ENCODE measurements at places on chromosomes 3 and 15. TPM values are rescaled to one million over a fixed set of nuclear protein-coding genes. Genes with fewer than 3 reads are reported as not detected.

DNA sequence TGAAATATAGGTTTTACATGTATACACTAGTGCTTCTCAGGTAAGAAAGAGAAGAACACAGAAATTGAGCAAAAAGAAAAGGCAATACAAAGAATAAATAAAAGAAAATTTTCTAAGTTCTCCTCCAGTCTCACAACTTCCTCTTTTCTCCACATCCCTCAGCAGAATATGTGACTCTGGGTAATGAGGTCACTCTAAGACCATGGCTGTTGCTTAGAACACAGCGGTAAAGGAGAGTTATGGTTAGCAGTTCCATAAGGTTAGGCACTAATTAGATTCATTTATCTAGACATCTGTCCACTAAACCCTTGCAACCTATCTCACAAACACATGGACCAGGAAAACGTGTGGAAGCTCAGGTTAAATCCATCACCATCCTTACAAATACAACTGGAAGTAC, 47.9 kb downstream of the IGSF11 start:
- DNase-seq: no peak

DNA sequence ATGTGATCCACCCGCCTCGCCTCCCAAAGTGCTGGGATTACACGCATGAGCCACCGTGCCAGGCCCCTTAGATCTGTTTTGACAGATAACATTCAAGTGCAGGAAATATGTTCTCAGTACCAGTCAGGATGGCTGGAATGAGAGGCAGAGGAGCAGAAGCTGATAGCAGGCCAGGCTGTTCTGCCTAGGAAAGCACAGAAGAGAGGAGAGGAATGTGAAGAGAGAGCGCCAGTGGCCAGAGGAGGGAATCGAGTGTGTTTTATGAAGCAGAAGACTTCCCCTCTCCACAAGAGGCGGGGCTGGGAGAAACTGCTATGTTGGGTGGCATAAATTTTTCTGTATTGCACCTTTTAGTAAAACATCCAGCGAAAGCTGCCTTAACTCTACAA, 32.0 kb upstream of the RYK start:
- no peak for DNase-seq

The FYTTD1 gene
- total RNA-seq: 20.9 TPM

GRCh38 chr3:162168715-162169114, 672.1 kb downstream of the OTOL1 start:
- DNase-seq: no peak

DNA sequence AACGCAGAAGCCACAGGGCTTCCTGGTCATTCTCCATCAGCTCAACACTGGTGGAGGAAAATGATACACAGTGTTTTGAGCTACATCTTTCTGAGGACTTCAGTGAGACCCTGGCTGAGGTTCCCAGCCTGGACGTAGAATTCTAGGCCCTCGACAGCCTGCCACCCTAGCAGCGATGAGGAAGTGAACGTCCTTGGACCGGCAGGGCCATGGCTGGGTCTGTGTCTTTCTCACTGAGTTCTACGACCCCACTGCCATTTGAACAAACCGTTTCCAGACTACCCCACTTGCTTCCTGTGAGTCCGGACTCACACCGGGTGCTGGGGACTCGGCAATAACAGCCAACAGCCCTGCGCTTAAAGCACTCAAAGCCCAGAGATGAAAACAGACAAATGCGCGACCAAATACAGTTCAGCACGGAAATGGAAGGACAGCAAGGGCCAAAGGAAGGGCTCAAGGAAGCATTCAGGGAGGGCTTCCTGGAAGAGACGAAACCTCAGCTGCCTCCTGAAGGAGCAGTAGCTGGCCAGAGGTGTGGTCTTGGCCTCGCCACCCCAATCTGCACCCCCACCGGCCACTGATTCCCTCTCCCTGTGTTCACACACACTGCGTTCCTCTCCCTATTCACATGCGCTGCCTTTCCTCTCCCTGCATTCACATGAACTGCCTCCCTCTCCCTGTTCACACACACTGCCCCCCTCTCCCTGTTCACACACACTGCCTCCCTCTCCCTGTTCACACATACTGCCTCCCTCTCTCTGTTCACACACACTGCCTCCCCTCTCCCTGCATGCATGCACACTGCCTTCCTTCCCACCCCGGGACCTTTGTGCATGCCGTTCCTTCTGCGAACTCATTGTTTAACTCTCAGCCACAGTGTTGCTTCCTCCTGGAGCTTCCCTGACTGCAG, 136.3 kb upstream of the PRR20G start:
- DNase-seq: peak; percentile 24

The CCR5 gene
- total RNA-seq: not detected

- DNase-seq: peak; percentile 68
These were observed 4.3 kb downstream of the DAZL start for GRCh38 chr3:16600780-16601536.

DNA sequence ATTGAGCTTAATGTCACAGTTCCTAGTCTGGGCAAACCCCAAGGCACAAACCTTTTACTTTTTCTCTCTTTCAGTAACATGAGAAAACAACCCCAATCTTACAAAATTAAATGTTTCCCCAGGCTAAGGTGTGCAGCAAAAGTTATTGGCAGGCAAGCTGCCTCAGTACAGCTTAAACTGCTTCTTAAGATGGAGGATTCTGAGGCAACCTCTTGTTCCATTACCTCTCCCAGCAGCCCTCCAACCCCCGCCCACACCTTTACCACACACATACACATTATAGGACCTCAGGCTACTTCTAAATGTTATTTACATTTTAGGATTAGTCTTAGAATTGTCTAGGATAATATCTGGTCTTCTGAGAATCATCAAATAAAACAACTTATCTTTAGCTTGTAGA, 22.3 kb upstream of the CBLB start:
- DNase-seq: no peak

DNA sequence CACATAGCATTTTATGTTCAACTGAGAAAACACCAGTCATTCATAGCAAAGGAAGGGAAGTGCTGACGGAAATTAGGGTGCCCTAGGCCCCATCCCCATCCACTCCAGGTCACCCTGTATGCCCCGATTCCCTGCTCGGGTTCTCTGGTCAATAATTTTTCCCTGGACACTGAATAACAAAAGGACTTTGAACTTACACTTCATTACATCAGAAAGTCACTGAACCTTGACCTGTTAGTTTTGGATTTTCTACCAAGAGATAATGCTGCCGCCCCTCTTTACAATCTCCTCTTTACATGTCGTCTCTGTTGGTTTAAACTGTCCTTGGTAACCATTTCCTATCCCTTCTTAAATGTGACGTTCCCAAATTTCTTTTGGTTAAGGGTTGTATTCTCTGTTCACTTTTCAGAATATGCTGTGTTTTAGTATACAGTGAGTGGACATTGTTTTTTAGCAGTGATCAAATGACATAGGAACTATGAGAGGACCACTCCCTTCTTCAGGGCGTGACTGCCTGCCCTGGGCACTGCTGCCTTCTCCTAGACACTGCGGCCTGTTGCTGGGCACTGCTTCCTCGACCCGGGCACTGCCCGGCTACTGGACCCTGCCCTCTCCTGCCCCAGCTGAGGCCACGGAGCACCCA, 13.6 kb upstream of the AHSG start:
- DNase-seq: no peak

The HTR3E gene
- not detected for total RNA-seq

DNA sequence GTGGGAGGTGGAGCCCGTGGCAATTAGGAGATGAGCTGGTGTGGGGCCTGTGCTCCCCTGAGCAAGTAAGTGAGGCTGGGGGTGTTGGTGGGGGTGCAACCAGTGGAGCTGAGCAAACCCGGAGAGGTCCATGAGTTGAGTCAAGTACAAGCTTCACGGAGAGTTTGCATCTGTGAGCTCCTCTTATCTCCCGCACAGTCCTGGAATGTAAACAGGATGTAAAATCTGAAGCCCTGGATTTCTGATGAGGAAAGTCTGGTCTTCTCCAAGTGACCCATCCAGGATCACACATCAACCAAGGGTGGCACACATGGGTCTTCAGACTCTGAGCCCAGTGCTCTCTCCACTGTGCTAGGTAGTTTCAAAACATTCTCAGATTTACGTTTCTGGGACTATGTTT, 67.8 kb downstream of the LSM3 start:
- DNase-seq: no peak

DNA sequence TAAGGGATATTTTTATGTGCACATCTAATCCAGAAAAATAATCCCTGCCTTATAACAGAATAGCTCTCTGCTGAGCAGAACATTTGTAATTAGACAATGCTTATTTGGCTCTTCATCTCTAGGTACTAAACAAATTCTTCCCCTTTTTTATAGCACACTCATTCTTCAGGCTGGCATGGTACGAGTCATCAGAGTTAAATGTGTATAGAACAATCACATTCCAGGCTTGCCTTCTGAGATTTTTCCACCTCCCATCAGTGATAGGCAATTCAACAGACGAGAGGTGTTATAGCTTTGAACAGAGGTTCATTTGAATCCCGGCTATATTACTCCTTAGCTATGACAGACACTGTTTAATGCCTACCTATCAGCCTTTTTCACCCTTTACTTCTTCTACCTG, 21.4 kb upstream of the SPPL2A start:
- no peak for DNase-seq

DNA sequence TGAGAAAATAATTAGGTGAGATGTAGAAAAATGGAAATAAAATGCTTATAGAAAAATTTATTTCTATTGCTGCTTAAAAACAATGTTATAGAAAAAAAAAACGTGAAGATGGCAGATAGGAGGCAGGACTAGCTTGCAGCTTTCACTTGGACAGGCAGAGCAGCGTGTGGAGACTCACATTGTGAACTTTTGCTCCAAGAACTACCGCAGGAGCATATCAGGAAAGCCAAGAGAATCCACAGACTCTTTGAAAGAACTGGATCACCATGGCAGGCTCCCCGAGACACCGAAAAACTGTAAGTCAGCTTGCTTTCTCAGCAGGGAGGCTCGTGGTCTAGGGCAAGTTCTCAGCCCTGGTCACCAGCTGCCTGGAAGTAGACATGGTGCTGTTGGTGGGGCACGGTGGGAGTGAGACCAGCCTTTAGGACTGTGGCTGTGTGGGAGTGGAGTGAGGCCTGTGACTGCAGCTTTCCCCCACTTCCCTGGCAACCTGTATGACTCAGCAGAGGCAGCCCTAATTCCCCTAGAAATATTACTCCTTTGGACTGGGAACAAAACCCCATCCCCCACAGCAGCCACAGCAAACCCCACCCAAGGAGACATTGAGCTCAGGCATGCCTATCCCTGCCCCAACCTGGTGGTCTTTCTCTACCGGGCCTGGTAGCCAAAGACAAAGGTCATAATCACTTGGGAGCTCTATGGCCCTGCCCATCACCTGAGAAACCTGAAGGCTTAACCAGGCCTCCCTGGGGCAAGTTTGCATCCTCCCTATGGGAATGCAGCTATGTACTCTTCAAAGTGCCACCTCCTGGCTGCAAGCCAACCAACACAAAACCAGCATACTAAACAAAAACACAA, 22.8 kb downstream of the STRIT1 start:
- DNase-seq: no peak

DNA sequence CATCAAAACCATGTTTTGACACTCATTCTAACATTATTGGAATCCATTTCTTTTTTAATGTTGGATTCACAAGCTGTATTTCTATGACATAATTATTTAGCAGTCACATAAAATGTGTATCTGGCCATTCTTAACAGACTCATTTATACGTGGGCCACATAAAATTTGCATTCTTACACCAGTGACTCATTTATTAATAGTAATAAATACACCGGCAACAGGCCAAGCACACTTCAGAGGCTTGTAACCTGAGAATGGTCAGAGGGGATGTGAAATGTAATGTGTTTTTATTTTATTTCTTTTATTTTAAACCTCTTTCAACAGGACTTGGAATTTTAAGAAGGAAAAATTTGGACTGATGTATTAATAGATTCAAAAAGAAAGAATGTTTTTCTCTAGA, 384.9 kb upstream of the RARB start:
- no peak for DNase-seq

The SAMD7 gene
- total RNA-seq: not detected

The CPNE9 gene
- total RNA-seq: not detected

GRCh38 chr15:88074386-88074785, 182.2 kb downstream of the NTRK3 start:
- no peak for DNase-seq

- DNase-seq: no peak
These were observed 13.5 kb downstream of the CDCP1 start for GRCh38 chr3:45132568-45133211.

The C2CD4A gene
- not detected for total RNA-seq

DNA sequence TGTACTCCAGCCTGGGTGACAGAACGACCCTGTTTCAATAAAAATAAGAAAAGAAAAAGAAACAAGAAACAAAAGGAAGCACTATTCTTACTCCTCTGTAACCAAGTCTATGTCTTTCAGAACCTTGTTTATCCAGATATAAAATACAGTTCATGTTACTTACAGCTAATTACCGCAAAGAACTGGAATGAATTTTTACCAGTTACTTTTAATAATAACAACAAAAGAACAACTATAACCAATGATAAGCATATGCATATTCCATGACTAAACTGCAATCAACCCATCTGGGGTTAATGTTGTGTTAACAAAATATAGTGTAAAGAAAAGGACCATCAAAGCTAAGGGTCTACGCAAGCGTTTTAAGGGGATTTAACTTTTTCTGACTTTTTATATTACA, 123.2 kb downstream of the SNRK start:
- DNase-seq: no peak

The ZNF445 gene
- 5.8 TPM for total RNA-seq

The SH2D7 gene
- not detected for total RNA-seq

GRCh38 chr3:142963516-142964448, at the start of gene PAQR9:
PAQR9 (minus strand) TSS chr3:142963674; CDS start chr3:142963336, 338 bp downstream.
- DNase-seq: no peak

The ABHD2 gene
- total RNA-seq: 20.9 TPM

- no peak for DNase-seq
These were observed 12.1 kb upstream of the WDR5B start for GRCh38 chr3:122427857-122428471.

The GOLGA8S gene
- total RNA-seq: 0.05 TPM

The FAM81A gene
- 2.8 TPM for total RNA-seq

The PCSK6 gene
- 0.44 TPM for total RNA-seq

DNA sequence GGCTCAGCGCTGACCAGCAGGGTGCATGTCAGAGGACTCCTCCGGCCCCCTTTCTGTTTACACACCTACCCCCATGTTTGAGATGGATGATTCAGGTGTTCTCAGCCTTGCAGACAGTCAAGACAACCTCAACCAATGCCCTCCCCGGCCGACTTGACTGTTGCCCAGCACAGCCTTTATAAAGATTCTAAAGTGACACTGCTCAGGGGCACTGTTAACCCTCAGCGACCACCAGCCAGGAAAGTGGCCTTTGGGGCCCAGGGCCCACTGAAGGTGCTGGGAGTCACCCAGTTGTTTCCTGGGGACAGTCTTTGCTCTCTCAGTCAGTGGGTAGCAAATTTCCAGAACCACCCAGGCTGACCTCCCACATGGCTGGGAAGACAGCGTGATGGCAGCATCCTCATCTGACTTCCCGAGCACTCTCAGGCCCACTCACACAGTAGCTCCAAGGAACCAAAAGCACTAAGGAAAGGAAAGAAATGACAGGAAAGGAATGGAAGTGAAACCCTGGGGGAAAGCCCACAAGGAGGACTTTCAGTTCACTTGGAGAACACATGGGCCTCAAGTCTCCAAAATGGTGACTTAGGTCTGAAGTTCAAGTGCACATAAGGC, 128.4 kb downstream of the ASB7 start:
- DNase-seq: no peak

- DNase-seq: no peak
These were observed 105.5 kb downstream of the MME start for GRCh38 chr3:155185631-155186071.

The PRR20G gene
- not detected for total RNA-seq

- DNase-seq: no peak
These were observed 41.6 kb upstream of the STRIT1 start for GRCh38 chr3:155334914-155335723.

The GALNT15 gene
- total RNA-seq: 1.3 TPM
